ENCODE measurements at places on chromosomes 6 and 20.
A peak's percentile ranks its signal among the peaks of the same experiment; 100 is the strongest.

DNA sequence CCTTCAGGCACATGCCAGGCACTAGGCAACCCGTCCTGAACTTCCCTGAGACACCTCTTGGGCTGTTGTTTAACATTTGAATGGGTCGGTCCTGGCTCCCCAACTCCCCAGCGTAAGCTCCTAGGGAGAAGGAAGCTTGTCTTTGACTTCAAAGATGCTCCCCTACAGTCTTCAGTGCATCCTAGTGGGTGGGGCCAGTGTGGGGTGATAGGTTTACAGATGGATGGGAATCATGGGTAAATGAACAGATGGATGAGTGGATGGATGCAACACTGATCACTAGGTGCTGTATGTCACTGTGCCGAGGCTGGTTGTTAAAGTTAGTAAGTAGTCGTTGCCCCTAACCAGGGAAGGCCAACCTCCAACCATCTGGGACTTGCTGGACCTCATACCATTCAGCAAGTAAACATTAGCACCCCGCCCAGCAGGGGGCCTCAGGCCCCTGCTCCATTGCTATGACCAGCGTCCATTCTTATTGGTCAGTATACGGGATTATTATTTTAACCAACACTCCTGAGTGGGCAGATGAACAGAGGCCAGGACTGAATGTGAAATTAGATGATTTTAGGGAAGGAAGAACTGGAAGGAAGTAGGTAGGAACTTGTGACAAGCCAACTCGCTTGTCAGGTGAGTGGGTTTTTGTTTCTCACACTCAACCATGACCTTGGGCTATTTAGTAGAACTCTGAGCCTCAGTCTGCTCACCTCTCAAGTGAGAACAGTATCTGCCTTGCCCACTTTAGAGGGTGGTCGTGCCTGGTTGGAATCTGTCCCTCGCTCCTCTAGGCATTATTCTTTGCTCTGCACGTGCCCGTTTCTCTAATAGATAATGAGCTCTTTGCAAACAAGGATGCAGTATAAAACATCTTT lies 82.9 kb upstream of the FOXP4 start:
- DNase-seq = peak; percentile 35

DNA sequence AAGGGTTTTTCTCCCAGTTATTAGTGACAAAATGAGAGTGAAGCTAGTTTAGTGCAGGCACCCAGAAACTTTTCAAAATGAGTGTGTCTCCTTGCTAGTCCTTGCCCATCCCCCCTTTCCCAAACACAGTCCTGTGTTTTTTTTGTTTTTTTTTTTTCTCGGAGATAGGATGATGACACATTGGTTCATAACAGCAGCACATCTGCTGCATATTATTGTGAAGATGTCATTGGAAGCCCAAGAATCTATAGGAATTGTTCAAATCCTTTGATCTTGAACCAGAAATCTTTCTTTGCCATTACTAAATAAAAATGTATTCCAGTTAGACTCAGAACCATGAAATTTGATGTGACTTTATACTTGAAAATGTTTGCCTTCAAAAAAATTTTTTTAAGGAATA lies 162.4 kb downstream of the FRK start:
- no peak for DNase-seq

- no peak for DNase-seq
Observed at GRCh38 chr6:44275749-44276648, 5.7 kb downstream of the TMEM151B start.

GRCh38 chr6:127576874-127577273 lies at the start of gene C6orf58:
Gene C6orf58, plus strand, starts transcription at chr6:127577174. Its CDS starts 12 bp downstream, at chr6:127577186.
- DNase-seq = no peak

- peak; percentile 78 for DNase-seq
Observed at GRCh38 chr20:40868551-40869217, 159.9 kb upstream of the TOP1 start.

- no peak for DNase-seq
Observed at GRCh38 chr20:35129647-35130069, 17.5 kb downstream of the EDEM2 start.

DNA sequence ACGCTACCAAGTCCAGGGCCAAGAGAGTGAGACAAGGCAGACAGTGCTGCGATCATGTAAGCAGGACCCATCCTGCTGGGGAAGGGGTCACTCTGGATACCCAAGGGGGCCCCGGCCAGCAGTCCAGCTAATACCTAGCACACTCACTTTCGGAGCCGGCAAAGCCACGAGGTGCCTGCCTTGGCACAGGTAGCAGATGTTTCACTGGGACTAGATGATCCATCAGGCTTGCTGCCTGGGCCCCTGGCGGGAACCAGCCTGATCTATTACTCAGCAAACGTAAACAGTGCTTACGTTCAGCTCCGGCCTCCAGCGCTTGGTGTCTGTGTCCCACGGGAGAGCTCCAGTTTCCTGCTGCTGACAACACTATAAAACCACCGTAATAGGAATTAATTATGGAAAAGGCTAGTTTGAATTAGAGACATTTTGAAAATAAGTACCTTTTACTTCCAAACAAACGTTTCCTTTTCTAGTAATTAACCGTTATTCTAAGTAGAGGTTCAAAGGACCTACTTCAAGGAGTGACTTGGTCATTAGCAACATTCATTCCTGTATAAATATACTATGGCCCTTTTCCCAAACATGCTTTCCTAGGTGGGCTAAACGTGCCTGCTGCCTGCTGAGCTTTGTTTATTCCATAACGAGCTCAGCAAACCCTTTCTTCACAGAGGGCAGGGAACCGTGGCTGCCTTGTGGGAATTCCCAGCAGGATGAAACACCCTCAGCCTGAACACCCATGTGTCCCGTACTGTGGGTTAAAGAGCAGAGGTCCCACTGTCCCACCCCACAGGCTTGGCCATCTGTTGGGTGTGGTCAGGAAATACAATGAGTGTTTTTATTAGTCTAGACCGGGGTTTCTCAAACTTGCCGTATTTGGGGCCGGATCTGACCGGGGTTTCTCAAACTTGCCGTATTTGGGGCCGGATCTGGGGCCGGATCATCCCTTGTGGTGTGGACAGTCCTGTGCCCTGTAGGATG lies 18.4 kb downstream of the SLC22A23 start:
- no peak for DNase-seq

DNA sequence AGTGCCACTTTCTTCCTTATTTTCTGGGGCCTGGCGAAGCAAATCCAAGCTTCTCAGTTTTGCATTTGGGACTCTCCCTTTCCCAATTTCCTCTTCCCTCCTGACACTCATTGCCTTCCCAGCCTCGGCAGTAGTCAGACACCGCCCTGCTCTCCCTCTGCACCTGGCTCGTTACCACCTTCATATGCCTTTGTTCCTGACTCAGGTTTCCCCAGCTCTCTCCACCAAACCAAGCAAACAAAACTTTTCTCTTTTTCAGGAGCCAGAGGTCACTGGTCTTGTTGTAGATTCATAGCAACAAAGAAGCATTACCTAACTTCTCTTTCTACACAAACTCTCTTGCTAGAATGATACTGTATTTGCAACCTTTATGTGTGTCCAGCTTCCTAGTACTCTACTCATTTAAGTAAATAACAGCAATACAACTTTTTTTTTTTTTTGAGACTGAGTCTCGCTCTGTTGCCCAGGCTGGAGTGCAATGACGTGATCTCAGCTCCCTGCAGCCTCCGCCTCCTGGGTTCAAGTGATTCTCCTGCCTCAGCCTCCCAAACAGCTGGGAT lies 9.0 kb upstream of the ZC3H12D start:
- DNase-seq = no peak

DNA sequence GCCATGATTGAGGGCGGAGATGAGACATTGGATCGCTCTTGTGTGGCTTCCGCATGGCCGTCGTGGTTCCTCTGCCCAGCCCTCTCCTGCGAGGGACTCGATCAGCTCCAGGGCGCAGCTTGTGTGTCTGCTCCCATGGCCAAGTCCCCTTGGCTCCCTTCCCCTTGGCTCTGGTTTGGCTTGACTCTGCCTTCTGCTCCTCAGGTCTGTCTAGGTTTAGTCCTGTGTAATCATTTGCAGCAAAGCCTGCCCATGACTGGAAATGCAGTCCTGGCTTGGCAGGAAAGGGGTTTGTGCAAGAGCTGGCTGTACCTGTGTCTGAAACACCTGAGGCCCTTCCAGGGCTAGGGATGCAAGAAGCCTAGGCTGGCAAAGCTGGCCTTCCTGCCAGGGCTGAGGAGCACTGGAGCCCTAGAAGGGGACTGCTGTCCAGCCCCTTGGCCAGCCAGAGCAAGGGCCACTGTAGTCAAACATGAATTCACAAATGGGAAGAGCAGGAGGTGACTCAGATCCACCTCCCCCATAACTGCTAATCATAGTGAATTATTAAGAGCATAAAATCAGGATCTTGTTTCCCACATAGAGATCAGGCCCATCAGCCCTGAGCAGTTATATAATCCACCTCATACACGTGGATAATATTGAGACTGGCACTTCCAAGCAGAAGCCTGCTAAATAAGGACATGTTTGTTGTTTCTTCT lies 196.8 kb downstream of the FARS2 start:
- DNase-seq = no peak

DNA sequence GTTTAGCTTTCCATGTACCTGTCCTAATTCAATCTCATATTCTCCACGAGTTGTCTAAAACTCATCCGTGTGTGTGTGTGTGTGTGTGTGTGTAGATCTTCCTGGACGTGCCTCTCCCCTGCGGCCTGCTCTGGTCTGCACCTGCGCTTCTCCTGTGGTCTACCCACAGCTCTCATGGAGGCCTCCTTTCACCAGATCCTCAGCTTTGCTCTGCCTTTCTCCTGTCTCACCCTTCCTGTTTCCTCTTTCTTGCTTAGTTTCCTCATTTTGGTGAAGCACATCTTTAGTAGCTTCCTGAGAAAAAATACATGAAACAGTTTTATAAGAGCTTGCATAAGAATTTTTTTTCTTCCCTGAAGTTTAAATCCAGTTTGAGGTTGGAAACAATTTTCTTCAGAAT lies 18.1 kb downstream of the SLX4IP start:
- DNase-seq = peak; percentile 12
